Stimulated activated CD4-positive, alpha-beta T cell treated with anti-CD3 and anti-CD28 coated beads, Interleukin-15, amount 100 ng/mL, for 48 hours (primary cell): ENCODE measurements at places on chromosomes 1 and 21.

- DNase-seq = no peak
Observed at GRCh38 chr1:3745590-3746381, 6.5 kb upstream of the CCDC27 start.

- DNase-seq = no peak
Observed at GRCh38 chr1:32729254-32730046, 26.9 kb upstream of the SYNC start.

- no peak for DNase-seq
Observed at GRCh38 chr1:222225316-222225691, 322.6 kb downstream of the HHIPL2 start.

- DNase-seq = no peak
Observed at GRCh38 chr1:2801046-2801445, 447 bp downstream of the TTC34 start.

DNA sequence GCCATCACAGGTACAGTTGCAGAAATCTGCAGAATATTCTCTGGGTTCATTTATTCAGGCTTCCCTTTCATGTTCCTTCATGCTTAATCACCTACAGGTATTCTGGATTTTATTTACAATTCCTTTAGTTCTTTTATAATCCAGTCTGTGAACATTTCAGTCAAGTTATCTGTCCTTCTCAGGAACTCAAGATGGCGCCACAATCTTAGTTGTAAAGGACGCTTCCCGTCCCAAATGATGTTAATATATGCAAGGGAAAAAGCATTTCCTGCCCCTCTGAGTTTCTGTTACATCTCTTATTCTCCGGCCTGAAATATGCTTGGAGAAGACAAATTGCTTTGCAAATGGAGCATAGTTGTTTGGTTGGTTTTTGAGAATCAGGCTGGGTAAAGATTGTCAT, 19.3 kb downstream of the F3 start:
- DNase-seq = no peak

GRCh38 chr1:95080446-95080845, 7.7 kb upstream of the ALG14 start:
- DNase-seq = no peak

- no peak for DNase-seq
Observed at GRCh38 chr1:33902486-33903209, 38.8 kb downstream of the HMGB4 start.

- DNase-seq = no peak
Observed at GRCh38 chr1:65064981-65065380, 83.0 kb upstream of the AK4 start.

DNA sequence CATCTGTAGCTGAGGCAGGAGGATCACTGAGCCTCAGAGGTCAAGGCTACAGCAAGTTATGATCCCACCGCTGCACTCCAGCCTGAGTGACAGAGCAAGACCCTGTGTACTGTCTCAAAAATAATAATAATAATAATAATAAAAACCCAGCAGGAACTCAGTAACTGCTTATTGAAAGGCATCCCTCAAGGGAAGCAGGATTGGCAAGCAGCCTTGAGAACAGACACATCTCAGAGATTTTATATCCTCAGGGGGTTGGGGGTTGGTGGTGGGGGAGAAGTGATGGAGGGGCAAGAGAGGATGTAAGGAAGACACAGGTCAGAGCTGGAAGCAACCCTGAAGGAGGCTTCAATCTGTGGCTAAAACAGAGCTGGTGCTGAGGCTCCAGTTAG, 29.6 kb downstream of the GNB1 start:
- DNase-seq = no peak

GRCh38 chr1:19009882-19010321, 53.4 kb upstream of the IFFO2 start:
- no peak for DNase-seq

DNA sequence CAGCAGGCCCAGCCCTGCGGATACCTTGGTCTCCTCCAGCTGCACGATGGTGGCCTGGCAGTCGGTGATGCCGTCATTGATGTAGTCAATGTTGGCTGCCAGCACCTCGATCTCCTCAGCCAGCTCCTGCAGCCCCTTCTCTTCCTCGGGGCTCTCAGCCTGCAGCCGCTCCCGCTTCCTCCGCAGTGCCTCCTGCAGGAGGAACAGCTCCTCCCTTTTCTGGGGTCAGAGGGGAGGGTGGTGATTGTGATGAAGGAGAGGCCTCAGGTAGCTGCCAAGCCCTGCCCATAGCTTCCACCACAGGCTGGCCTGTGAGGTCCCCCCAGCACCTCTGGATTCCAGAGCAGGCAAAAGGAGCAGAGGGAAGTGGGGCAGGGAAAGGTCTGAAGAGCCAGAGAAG, 33.4 kb downstream of the KIF21B start:
- DNase-seq = no peak

GRCh38 chr1:18890706-18891425, 11.5 kb downstream of the ALDH4A1 start:
- DNase-seq = no peak

DNA sequence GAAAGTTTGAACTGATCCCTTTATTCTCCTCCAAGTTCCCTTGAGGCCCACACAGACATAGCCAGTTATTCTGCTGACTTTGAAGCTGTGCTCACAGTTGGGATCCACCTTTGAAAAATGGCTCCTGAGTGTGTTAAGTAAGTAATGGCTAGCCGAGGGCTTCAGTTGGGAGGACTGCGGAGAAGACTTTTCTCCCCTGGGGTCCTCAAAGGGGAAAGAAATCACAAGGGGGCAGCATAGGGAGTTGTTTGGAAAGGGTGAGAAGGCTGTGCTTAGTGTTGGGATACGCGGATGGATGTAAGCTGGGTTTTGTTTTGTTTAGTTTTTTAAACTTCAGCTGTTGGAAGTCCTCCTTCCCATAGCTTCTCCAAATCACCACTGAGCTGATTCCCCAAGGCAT, 8.3 kb downstream of the PGM1 start:
- no peak for DNase-seq

- no peak for DNase-seq
Observed at GRCh38 chr1:182299728-182300616, 91.6 kb downstream of the GLUL start.
